ENCODE measurements at places on chromosomes 3 and 15. TPM values are rescaled to one million over a fixed set of nuclear protein-coding genes. Genes with fewer than 3 reads are reported as not detected.

The GP5 gene
- not detected for total RNA-seq

The LOXL1 gene
- 0.59 TPM for total RNA-seq

The ZNF445 gene
- total RNA-seq, result 1.8 TPM

The MASP1 gene
- not detected for total RNA-seq

The TRIM42 gene
- not detected for total RNA-seq

The ZNF620 gene
- total RNA-seq, result 1.8 TPM

The ENTPD3 gene
- not detected for total RNA-seq

The MKRN3 gene
- total RNA-seq, result 3.3 TPM

The NPAP1 gene
- not detected for total RNA-seq

Measured in A549 treated with RU486 at 1 μM for 4 hours (cell line).